RPMI7951 (cell line): ENCODE measurements at places on chromosomes 16 and 17.

GRCh38 chr16:24471561-24472350, 67.6 kb upstream of the RBBP6 start:
- no peak for DNase-seq

GRCh38 chr17:37726248-37726647, 18.6 kb downstream of the HNF1B start:
- DNase-seq, result no peak

DNA sequence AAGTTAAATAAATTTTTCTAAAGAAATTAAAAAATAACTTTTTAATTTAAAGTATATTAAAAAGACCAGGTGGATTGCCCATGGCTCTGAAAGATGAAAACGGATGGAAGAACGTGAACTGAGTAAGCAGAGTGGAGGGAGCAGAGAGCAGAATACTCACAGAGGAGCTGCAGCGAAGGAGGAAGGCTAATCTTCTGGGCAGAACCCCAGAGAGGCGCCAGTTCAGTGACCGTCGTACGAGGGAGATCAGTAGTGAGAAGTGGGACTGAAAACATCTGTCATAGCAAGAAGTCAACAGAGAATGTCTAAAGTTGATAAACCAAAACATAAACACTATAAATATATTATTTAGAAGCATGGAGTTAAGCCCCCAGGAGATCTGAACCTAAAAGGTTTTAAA, 34.9 kb downstream of the UBE2G1 start:
- no peak for DNase-seq

- no peak for DNase-seq
These were observed 13.8 kb downstream of the SIAH1 start for GRCh38 chr16:48371393-48371780.

GRCh38 chr17:46978489-46979146, 435 bp downstream of the RPRML start:
- DNase-seq, result no peak

DNA sequence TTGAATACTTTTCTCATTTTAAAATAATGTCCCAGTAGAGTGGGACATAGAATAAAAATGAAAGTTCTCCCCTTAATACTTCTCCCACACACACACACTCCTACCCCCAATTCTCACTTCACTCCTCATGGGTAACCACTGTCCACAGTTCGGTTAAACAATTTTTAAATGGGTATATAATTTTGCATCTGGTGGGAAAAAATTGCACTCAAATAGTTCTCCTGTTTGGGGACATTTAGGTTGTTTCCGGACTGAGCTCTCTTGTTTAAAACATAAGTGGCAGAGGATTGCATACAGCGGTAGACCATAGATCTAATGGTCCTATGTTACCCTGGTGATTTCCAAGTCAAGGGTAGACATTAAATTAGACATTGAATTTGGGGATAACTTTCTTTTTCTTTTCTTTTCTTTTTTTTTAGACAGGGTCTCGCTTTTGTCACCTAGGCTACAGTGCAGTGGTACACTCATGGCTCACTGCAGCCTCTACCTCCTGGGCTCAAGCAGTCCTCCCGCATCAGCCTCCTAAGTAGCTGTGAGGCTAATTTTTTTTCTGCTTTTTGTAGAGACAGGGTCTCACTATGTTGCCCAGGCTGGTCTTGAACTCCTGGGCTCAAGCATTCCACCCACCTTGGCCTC, 138.3 kb downstream of the SOCS1 start:
- DNase-seq, result no peak

DNA sequence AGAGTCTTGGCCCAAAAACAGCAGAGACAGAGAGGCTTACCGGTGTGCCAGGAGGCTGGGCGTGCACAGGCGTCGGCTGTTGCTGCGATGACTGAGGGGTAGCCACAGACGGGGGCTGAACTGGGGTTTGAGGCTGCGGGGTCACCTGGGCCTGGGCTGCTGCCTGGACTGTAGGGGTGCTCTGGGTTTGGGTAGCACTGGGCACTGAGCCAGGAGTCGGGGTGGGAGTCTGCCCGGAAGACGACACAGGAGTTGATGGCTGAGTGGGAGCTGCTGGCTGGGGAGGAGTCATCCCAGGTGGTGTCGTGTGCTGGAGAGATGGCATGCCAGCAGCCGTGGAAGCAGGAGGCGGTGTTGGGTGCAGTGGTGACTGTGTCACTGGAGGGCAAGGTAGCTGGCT, 53.2 kb upstream of the TRAP1 start:
- no peak for DNase-seq

DNA sequence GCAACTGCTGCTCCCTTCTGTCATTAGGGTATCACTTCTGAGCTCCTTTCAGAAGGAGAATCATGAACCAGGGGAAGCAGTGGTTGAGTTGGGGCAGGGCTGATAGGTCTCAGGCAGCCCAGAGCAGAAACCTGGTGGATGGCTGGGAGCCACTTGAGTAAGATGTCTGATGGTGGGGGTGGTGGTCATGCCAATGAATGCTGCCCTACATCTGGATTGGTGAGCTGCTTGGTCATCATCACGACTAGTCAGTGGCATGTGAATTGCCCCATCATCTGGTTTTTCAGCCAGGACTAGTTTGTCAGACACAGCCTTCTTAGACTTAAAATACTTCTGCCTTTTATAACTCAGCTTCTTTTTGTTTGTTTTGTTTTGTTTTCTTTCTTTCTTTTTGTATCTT, 2.6 kb downstream of the GID4 start:
- peak; percentile 26 for DNase-seq

DNA sequence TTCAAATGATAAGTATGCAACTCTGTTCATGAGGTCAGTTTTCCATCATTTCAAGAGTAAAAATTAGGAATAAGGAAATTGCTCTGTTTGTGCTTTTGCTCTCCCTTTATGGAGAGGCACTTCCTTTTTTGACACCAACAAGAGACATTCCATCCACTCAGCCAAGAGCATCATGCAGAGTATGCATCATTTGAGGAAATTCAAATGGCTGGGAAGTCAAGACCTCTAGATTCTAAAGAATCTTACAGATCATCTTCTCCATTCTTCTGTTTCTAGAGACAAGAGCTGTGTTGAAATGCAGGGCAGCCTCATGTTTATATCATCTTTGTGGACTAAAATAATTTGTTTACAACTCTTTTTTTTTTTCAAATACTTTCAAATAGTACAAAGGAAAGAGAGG, 669.4 kb downstream of the CDH11 start:
- no peak for DNase-seq

DNA sequence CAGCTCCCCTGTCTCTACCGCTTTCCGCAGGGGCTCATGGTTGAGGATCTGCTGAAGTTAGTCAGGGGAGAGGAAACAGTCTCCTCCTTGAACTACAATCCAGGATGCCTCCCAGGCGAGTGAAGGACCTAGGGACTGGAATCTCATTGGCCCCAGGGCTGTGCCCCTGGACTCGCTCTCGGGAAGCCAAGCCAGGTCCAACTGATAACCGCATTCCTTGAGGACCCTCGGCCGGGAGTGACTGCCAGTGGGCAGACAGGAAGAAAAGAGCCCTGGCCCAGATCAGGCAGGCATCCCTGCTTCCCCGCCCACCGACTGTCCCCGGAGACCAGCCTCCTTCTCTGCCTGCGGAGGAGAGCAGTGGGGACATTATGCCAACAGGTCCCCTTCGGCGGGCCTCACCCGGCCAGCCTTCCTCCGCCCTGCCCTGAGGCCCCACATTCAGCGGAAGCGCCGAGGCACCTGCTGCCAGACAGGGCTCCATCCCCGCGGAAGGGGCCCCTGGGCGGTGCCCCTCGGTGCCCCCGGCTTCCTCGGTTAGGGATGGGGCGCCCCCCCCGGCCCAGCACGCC, 776 bp downstream of the LRRC75A start:
- DNase-seq, result no peak

GRCh38 chr16:51822471-51822870, 671.4 kb upstream of the SALL1 start:
- no peak for DNase-seq

DNA sequence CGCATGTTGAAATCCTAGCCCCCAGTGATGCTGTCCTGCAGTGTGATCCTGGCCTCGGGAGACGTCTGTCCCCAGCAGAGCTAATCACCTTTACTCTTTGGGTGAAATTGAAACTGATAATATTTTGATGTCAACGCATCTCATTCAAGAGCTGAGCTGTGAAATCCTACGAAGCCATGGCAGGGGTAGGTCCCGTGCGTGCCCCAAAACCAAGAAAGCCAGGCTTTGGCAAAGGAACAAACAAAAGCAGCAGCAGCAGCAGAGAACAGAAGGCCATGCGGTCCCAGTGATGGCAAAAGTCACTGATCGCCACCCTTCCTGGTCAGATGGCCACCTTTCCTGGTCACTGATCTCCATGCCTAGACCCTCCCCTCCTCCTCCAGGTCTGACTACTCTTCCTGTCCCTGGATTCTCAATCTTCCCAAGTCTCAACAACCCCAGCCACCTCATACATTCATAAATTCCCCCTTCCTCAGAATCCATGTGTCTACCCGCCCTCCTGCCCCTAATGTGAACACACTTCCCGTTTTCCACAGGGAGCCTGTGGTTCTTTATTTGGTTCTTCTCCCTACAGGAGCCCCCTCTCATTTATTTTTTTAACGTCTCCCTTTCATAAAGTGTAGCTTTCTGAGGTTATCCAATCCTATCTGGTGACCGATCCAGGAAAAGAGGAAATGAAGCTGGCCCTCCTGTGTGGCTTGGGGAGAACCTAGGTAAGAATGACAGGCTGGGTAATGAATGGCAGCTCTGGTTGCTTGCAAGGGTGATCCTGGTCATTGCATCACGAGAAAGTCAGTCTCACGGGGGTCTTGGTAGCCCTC, 50.3 kb downstream of the CPPED1 start:
- DNase-seq, result no peak

GRCh38 chr17:77343031-77343800, 202.4 kb downstream of the SEC14L1 start:
- no peak for DNase-seq

GRCh38 chr17:29159306-29159860, 20.8 kb downstream of the MYO18A start:
- DNase-seq, result no peak

- peak; percentile 45 for DNase-seq
These were observed 26.5 kb downstream of the ZSWIM7 start for GRCh38 chr17:15973016-15973415.

GRCh38 chr16:54351171-54351570, 64.6 kb upstream of the IRX3 start:
- DNase-seq, result no peak

- no peak for DNase-seq
These were observed 719 bp downstream of the PMFBP1 start for GRCh38 chr16:72171236-72171635.

DNA sequence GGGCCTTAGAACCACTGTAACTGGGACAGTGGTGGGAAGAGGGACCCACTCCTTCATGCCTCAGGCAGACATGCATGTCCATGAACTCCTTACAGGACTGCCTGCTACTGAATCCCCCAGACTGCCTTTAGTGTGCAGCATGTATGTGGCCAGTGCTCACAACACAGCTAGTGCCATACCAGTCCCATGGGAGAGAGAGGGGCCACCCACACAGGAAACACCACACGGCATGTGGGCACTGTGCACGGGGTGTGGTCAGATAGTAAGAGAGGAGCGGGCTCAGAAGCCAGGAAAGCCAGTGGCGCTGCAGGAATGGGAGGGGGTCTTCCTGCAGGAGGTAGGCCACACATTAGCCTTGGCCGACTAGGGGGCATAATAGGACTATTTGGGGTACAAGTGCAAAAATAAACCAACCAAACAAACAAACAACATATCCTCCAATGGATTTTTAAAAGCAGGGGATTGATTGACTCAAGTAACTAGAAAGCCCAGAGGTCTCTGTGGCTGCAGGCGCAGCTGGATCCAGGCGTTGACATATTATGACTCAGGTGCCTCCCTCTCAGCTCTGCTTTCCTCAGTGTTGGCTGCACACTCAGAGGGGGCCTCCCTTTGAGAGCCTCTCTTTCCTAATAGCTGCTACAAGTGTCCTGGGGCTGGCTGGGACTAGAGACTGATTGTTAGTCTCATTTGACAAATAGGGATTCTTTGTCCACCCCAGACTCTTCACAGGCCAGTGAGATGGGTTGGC, 104.4 kb downstream of the AMFR start:
- DNase-seq, result no peak

DNA sequence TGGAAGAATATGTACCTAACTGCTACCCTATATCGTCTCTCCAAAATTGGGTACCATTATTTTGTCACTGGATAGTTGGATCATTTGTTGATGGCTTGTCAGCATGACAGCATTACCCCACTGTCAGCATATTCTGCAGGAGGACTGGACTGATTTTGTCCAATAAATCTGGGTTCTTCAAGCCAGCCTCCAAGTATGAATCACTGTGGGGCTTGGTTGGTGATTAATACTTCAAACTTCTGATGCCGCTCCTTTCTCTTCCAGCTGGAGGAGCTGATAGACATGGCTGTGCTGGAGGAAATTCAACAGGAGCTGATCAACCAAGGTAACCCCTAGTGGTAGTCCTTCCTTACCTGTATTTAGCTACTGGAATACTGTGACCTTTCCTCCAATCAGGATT, 2.5 kb downstream of the RPAIN start:
- peak; percentile 68 for DNase-seq

GRCh38 chr16:64351121-64351520, 770.7 kb downstream of the CDH11 start:
- no peak for DNase-seq

GRCh38 chr16:80113873-80114574, 426.8 kb upstream of the DYNLRB2 start:
- DNase-seq, result no peak

DNA sequence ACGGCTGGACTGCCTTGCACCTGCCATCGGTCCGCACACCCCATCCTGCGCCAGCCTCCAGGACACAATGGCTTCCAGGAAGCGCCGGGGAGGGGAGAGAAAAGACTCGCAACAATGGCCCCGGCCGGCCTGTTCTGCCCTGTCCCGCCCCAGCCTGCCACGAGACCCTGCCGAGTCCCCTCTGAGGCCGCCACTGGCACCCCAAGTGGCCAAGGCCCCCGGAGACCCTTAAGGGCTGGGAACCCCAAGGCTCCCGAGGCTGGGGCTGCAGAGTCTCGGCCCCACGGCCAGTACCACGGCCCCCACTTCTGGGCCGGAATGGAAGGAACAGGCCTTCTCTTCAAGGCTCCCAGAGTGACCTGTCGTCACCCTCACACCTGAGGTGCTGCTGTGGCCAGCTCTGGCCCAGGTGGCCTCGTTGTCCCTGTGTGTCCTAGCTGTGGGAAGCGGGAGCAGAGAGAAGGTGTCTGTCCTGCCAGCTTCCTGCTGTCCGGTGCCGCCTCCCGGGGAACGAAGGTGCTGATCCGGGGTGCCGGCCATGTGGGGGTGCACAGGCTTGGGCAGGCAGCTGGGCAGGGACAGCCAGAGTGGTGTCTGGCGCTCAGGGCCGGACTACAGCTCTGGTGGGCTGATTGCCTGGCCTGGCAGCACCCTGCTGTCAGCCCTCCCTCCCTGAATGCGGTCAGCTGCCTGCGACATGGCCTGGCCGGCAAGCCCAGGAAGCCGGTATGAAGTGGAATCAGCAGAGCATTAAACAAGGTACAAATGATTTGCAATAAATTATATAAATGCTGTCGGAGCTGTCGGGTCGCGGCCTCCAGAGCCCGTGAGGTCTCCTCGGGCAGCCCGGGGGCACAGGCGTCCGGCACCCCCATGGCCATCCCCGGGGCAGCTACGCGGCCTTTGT, 8.2 kb upstream of the CACNA1H start:
- DNase-seq, result no peak

DNA sequence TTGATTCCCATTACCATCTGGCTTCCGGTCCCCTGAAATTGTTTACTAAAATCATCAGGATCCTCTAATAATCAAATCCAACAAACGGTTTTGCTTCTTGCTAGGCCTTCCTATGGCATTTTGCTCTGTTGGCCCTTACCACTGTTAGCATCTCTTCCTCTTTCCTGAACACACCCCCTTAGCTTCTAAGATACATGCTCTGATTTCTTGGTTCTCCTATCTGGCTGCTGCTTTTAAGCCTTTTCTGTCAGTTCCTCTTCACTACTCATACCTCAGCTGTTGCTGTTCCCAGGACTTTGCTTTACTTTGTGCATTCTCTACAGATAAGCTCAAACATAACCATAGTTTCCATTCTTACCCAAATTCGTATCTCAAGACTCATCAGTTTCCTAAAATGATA, 11.4 kb downstream of the CAPNS2 start:
- DNase-seq, result no peak
